ENCODE measurements at places on chromosomes 13 and 19.

- peak; percentile 77 for DNase-seq
Measured at GRCh38 chr19:11293433-11294389, 2.2 kb upstream of the TSPAN16 start.

GRCh38 chr13:27263438-27263837, 7.2 kb upstream of the RASL11A start:
- DNase-seq: no peak

DNA sequence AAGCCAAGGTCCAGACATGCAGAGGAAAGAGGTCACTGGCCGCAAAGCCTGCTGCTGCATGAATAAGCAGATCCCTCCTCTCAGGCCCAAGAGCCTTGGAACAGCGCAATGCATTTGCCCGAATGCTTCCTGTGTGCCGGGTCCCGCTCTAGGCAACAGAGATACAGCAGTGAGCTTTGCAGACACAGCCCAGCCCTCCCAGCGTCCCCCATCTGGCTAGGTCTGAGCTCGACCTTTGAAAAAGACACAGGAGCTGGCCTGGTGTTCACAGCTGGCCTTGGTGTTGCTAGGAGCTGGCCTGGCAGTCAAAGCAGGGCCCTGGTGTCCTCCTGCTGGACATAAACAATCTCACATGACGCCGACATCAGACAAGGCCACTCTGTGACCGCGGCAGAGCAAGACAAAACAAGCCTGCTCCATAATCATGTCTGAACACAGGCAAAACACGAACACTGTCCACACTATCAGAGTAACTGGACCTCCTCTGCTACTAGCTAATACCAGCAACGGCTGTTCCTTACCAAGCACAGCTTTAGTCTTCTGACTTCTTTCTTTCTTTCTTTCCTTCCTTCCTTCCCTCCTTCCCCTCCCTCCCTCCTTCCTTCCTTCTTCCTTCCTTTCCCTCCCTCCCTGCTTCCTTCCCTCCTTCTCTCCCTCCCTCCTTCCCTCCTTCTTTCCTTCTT, 5.7 kb upstream of the PEX11G start:
- no peak for DNase-seq

GRCh38 chr13:53144826-53145225, 116.2 kb downstream of the OLFM4 start:
- no peak for DNase-seq

GRCh38 chr13:108496362-108497210, 132.8 kb upstream of the MYO16 start:
- no peak for DNase-seq

GRCh38 chr19:45059258-45059965, 16.9 kb downstream of the ZNF296 start:
- DNase-seq: peak; percentile 74

GRCh38 chr19:18861235-18861634, 29.5 kb downstream of the UPF1 start:
- no peak for DNase-seq

DNA sequence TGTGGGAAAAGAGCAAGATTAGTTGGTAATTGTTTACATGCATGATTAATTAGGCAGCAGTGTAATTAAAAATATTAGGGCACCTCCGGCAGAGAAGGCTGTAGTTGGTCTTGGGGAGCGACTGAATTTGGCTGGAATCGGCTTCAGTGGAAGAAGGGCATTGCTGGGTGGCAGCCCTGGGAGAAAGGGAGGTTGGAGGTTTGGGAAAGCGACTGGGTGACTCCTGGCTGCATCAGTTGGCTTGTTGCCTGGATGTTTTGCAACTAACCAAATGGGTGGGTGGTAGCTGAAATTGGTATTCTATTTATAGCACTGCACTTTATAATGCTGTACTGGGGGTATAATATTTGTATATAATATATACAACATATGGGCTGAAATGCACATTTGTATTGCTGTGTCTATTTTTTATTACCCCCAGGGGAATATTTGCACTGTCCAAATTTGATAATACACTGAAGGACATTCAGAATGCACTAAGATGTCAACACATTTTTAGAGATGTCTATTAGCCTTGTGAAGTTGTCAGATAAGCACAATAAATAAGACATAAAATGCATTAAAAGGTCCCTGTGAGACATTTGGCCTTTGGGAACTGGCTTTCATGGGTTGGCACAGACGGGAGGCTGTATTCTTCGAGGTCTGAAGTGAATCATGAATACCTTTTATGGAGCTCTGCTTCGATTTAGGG, 1.7 kb downstream of the B3GLCT start:
- DNase-seq: no peak

- no peak for DNase-seq
Measured at GRCh38 chr13:20808874-20809273, 35.1 kb upstream of the EEF1AKMT1 start.

GRCh38 chr19:35828692-35829301, 16.2 kb upstream of the PRODH2 start:
- DNase-seq: peak; percentile 18

DNA sequence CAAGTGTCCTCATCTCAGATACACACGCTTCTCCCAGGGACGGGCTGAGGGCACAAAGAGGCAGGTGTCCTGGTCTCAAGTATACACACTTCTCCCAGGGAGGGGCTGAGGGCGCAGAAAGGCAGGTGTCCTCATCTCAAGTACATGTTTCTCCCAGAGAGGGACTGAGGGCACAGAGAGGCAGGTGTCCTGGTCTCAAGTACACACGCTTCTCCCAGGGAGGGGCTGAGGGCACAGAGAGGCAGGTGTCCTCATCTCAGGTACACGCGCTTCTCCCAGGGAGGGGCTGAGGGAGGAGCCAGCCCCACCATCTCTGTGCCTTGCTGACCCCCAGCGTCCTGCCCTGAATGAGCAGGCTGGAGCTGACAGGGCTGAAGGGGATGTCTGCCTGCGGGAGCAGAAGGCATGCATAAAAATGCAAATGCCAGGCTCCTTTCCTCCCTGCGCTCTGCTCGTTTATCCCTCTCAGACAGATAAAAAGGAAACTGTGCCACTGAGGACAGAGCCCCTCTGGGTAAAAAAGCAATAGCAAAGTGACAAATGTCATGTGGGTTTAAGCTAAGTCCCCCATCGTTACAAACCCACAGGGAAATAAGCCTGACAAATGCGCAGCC, 96.1 kb upstream of the UQCRFS1 start:
- DNase-seq: no peak

- no peak for DNase-seq
Measured at GRCh38 chr13:31663880-31664585, 75.3 kb upstream of the RXFP2 start.

DNA sequence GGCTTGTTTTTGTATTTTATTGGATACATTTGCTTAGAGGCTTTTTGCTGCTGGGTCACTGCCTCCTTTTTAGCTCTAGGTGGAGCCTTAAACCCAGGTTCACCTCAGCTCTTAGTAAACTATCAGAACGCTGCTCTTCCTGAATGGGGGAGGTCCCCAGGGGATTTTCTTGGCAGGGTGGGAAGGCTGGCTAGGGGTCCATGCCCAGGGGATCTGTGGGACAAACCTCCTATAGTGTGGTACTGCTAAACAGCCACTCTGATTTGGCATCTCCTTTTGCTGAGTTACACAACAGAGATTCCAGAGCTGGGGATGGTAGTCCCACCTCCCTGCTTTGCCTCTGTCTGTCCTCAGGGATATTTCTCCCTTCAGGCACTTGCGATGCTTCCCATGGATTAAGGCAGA, 204.9 kb downstream of the ZIC5 start:
- DNase-seq: no peak

DNA sequence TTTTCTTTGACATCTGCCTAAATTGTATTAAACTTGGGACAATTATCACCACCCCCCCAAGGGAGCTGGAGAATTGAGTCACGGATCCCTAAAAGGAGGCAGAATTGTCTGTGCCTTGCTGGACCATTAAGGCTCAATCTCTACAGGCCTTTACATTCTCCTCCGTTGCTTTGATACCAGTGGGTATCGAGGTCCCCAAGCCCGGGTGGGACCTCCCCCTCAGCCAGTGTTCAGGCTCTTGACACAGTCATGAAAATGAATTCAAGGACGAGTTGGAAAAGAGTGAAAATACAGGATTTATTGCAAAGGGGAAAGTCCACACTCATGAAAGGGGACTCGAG, 5.6 kb downstream of the PPP1R15A start:
- DNase-seq: no peak

DNA sequence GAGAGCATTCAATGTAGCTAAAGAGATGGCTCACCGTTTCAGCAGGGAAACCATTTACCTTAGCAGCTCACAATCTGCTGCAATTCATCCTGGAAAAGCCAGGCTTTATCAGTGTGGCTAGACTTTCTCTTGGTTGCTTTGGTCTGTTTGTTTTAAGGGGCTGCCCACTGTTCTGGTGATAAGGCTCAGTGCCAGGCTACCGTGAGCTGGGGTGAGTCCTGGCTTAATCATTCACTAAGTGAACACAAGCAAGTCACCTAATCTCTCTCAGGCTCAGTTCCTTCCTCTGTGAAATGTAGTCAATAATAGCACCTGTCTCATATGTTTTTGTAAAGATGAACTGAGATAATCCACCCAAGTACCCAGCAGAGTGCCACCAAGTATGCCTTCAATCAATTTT, 229.0 kb downstream of the TEX29 start:
- no peak for DNase-seq

DNA sequence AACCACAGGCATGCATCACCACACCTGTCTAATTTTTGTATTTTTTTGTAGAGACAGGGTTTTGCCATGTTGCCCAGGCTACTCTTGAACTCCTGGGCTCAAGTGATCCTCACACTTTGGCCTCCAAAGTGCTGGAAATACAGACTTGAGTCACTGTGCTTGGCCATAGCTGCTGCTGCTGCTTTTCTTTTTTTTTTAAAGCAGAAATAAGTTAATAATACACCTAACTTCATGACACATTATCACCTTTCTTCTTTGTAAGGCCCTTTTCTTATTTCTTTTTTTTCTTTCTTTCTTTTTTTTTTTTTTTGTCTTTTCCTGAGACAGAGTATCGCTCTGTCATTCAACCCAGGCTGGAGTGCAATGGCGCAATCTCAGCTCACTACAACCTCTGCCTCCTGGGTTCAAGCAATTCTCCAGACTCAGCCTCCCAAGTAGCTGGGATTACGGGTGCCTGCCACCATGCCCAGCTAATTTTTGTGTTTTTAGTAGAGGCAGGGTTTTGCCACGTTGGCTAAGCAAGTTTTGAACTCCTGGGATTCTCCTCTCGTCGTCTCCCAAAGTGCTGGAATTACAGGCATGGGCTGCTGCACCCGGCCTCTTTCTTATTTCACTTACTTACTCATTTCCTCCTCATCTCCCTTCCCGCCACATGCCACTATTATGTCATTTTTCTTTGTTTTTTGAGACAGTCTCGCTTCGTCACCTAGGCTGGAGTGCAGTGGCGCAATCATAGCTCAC, 8.7 kb downstream of the SHKBP1 start:
- no peak for DNase-seq

DNA sequence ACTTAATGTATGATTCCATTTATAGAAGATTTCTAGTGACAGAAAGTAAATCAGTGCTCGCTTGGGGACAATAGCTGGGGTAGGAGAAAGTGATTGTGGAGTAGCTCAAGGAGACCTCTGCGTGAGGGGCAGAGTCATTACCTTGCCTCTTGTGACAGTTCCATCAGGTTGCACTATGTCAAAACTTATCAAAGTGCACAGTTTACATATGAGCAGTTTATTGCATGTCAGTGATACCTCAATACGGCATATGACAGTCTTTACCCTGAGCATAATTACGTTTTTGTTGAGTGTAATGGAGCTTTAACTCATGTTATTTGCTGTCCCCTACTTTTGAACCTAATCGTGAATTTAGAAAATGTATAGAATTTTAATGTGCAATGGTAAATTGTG, 15.0 kb downstream of the ARHGEF7 start:
- no peak for DNase-seq

- DNase-seq: no peak
Measured at GRCh38 chr19:16217716-16218451, 20.2 kb downstream of the AP1M1 start.

GRCh38 chr13:26759249-26759906, 1.2 kb downstream of the GPR12 start:
- DNase-seq: no peak

- DNase-seq: no peak
Measured at GRCh38 chr19:19465436-19466070, 49.8 kb downstream of the TSSK6 start.

DNA sequence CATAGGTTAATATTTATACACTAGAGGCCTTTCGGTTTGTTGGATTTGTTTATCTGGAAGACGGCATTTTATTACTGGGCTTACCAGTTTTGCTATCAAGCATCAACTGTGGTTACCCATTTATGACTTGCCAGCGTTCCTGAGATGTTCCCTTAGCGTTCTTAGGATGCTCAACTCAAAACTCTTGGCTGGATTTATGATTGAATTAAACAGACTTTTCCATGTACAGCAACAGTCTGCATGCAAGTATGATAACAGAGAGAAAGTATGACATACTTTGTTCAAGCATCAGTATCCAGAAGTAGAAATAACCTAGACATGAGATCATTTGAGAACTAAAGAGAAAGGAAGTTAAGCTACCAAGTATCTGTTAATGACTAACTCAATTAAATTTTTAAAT, 29.9 kb upstream of the RNF113B start:
- no peak for DNase-seq

DNA sequence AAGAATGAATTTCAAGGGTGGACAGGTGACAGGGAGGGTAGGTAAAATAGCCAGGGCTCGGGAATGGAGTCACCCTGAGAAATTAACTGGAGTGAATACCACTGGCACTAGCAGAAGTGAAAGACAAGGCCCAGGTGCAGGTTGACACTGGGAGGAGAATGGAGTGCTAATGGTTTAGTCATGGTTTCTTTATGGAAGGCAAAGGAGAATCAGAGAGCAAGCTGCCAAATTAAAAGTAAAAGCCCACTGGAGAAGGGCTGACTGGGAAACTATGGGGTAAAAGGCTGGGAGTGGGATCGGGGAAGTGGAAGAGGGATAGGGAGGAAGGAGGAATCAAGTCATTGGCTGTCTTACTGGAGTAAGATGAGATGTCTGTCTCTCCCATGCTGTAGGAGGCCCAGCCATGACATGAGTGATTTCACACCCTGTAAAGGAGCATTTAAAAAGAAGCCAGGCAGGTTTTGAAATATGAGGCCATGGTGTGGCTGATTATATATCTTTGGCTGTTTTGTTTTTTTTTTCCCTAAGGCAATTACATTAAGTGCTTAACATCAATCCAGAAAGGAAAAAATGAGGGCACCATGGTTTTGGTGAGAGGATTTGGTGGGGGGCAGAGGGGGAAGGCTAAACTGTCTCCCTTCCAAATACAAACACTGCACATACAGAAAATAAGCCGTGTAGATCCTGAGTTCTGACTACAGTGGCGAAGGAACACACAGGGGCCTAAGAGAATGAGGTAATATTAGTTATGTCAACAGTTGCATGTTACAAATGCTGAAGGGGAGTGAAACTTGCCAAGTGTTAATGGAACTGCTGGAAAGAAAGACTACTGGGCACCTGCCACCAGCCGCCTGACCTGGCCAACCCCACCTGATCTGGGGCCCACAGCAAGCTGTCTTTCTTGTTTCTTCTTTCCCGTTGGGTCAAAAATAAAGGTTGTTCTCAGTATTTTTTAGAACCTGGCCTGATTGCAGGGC, 183.5 kb upstream of the TSC22D1 start:
- DNase-seq: no peak

DNA sequence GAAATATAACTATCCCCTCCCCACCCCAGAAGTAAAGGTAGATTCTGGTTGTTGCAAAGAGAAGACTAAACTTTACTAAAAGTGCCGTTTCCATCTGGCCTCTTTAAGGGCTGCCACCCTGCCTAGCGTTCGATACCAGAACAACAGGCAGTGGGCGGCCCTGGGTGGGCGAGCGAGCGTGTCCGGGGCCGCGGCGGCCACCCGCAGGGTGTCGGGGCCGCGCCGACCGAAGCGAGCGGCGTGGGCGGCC, 2.6 kb downstream of the FGF9 start:
- DNase-seq: no peak

All from activated T-cell treated with anti-CD3 and anti-CD28 coated beads for 4 hours (primary cell).